ENCODE measurements at places on chromosomes 13 and 19.

DNA sequence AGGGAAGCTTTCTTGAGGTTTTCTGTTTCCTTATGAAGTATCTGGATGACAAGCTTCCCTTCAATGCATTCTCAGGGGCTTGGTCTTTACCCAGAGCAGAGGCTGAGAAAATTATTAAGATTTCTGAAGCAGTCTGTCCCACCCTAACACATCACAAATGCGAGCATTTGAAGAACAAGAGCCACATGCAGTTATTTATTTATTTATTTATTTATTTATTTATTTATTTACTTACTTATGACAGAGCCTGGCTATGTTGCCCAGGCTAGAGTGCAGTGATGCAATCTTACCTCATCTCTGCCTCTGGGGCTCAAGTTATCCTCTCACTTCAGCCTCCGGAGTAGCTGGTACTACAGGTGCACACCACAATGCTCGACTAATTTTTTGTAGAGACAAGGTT is 38.4 kb downstream of the SPRYD7 start:
- no peak for DNase-seq

GRCh38 chr19:42402376-42403116 is 12.4 kb upstream of the CNFN start:
- DNase-seq, result no peak

- DNase-seq, result no peak
These were observed 223.5 kb downstream of the KLF12 start for GRCh38 chr13:73910733-73911132.

GRCh38 chr19:44749292-44749691 is 784 bp downstream of the BCL3 start:
- no peak for DNase-seq

DNA sequence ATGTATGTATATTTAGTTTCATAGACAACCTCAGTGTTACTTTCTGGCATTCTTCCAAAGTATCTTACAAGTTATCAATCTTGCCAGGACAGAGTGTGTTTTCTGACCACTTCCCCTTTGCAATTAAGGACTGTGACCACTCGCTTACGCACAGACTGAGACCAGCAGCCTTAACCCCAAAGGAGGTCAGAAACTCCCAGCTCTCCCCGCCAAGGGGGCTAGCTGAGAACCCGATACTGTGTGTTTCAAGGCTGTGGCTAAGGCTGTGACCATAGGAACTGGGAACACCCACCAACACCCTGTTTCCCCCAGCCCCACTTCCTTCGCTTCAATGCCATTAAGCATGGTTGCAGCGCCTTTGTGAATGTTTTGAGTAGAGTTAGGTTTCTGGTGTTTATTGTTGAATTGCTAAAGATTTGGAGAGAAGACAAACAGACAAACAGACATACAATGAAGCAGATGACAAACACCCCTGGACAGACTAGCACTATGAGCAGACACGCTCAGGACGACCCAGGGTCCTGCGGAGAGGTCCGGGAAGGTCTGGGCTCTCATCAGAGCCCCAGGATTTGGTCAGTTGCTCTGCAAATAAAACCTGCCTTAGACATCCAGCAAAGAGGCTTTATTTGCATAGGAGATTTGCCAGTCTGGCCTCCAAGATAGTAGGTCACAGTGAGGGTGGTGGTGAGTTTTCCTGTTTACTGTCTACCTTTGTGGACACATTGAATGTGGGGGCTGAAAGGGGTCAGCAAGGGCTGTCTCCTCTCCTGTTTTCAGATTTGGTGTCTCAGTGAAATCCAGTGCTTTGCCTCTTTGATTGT is 25.0 kb upstream of the TNFSF11 start:
- DNase-seq, result no peak

DNA sequence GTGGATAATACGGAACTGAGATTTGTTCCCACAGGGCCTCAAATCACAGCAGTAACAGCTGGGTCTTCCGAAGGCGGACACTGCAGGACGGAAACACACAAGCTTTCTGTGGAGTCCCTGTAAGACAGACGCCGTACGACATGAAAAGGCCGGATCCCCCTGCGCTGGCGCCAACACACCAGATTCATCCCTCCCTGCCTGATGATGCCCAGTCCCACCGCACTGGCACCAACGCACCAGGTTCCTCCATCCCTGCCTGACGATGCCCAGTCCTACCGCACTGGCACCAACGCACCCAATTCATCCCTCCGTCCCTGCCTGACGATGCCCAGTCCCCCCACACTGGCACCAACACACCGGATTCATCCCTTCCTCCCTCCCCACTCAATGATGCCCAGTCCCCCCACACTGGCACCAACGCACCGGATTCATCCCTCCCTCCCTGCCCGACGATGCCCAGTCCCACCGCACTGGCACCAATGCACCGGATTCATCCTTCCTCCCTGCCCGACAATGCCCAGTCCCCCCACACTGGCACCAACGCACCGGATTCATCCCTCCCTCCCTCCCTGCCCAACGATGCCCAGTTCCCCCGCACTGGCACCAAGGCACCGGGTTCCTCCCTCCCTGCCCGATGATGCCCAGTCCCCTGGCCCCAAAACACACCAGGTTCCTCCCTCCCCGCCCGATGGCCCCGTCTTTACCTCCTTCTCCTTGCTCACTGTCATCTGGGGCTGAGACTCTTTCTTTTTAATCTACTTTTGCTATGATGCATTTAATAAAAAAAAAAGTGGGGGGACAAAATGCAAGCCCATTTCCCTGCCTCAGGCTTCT is 55.1 kb downstream of the RASA3 start:
- no peak for DNase-seq

Measured in retina (tissue), 1 donor.